Epithelial cell of alveolus of lung (primary cell): ENCODE measurements at places on chromosomes 1 and 21. TPM values are rescaled to one million over a fixed set of nuclear protein-coding genes. Genes with fewer than 3 reads are reported as not detected.

ITLN2 gene
- total RNA-seq, result not detected in 2 replicates

FAM110D gene
- under 0.01 TPM in 1 of 2 replicates, not detected in the other for total RNA-seq

ETV3 gene
- total RNA-seq, result 12.5 and 16.8 TPM in 2 replicates

TMEM61 gene
- total RNA-seq, result 0.26 TPM in 1 of 2 replicates, not detected in the other

NBPF12 gene
- 1.7 and 3.4 TPM in 2 replicates for total RNA-seq

ASTN1 gene
- 0.32 and 0.52 TPM in 2 replicates for total RNA-seq

CLDN8 gene
- total RNA-seq, result not detected in 2 replicates

SIM2 gene
- 0.91 and 8.1 TPM in 2 replicates for total RNA-seq

GJA5 gene
- 0.26 and 0.40 TPM in 2 replicates for total RNA-seq
